CD4-positive, alpha-beta T cell (primary cell): ENCODE measurements at places on chromosomes 2 and 18. TPM values are rescaled to one million over a fixed set of nuclear protein-coding genes. Genes with fewer than 3 reads are reported as not detected.

Gene AGXT
- total RNA-seq, result not detected

Gene KIAA1328
- 8.7 TPM for total RNA-seq

Gene VWC2L
- not detected for total RNA-seq

GRCh38 chr2:239769554-239770245 is 255.4 kb downstream of the NDUFA10 start:
- no peak for DNase-seq

- no peak for DNase-seq
Measured at GRCh38 chr2:31274401-31275075, 40.6 kb downstream of the EHD3 start.

DNA sequence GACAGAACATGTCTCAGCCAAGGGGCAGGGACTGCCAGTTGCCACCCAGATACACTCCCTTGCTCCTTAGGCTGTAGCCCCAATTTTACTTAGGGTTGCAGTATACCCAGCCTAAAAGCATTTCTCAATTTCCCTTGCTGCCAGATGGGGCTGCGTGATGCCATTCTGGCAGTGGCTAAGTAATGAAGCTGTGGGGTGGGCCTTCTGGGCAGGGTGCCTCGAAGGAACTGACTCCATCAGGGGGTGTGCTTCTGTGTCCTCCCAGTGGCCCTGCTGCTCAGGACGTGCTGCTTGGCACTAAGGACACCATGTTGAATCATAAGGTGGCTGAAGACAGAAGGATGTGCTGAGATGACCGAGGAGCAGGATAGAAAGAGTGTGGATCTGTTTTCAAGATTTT is 74.2 kb downstream of the VWA3B start:
- no peak for DNase-seq

DNA sequence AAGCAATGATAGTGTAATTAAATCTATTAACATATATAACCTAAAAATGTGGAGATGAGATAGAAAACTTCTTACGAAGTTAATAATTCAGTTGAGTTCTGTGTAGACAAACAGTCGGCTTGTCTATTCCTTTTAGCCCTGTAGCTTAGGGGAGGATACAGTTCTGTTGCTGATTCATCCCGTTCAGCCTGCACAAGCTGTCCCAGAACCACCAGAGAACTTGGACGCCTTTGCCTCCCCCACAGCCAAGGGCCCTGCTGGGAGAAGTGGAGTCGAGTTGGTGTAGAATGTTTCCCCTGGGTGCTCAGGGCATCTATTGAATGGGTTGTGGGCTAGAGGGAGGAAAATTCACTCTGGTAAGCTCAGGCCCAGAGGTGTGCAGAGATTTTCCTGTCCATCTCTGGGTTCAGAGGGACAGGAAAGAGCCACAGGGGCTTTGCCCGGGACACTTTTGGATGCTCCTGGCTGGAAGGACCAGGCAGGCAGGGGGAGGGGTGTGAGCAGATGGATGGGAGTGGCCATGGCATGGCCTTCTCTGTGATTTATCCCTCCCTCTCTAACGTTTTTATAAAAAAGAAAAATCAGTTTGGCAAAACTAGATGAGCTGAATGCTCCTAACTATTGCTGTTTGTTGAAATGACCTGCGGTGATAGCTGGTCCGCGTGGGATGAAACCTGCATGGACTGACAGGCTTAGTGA is 42.8 kb upstream of the GALR1 start:
- no peak for DNase-seq
